ENCODE measurements at places on chromosomes 1 and 21.

DNA sequence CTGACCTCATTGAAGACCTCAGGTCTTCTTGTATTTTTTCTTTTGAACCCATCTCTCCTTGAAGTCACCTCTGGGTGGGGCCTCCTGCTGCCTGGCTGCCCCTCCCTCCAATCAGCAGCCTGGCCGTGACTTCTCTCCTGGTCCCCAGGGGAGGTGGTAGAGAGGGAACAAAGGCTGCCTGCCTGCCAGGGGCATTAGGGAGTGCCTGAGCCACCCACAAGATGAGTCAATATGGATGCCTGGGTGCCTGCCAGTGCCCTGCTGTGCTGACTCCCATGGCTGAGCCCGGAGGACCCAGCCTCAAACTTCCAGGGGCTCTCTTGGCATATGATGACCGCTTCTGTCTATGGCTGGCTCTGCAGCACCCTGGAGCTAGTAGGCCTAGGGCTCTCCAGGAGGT is 5.3 kb upstream of the CDCP2 start:
- no peak for DNase-seq

- DNase-seq: no peak
Measured at GRCh38 chr1:58695206-58695605, 4.7 kb downstream of the MYSM1 start.

- DNase-seq: no peak
Measured at GRCh38 chr1:220527279-220527907, 543 bp upstream of the MARK1 start.

- DNase-seq: no peak
Measured at GRCh38 chr1:19165501-19165900, 44.6 kb downstream of the UBR4 start.

DNA sequence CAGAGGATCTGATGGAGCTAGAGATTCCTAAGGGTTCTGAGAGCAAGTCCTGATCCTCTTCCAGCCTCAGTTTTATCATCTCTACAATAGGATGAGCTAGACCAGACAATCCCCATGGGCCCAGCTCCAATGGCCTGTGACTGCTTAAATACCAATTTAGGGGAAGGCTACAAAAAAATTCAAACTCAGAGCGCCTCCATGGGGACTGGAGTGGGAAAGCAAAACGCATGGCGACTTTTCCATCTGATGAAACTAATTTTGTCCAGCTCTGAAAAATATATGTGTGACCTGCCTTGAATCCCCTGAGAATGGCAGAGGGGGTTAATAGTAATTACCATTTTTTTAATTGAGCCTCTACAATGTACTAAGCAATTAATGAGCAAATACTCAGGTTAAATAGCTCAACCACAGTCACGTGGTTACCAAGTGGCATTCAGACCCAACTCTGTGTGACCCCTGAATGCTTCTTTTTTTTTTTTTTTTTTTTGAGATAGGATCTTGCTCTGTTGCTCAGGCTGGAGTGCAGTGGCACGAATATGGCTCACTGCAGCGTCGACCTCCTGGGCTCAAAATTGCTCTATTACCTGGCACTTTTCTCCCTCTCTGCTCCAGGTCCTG is 8.4 kb downstream of the EXTL1 start:
- no peak for DNase-seq

GRCh38 chr1:54497338-54497737 is 50.7 kb upstream of the ACOT11 start:
- DNase-seq: no peak

DNA sequence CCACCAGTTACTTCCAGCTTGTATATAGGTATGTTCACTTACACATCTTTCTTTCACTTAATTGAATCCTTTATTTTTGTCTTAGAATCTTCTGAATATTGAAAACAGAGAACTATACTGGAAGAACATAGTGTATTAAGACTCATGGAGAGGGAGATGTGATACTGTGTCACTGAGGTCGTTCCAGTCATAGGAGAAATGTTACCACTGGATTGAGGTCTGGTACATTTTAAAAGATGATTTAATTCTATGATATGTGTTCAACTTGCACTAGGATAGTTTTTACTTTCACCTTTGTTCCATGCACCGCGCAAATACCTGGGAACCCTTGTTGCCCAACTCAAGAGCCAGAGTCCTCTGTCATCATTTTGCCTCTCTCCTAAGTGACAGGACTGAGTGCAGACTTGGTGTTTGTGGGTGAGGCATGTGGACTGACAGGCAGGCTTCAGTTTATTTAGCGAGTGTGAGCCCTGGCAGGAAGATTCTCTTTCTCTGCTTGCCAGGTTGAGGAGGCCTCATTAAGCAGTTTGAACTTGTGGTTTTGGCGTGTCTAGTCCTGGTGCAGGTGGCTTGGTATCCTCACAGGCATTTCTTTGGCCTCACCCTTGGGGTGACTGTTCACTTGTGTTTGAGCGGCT is 63.7 kb downstream of the DYRK1A start:
- no peak for DNase-seq

DNA sequence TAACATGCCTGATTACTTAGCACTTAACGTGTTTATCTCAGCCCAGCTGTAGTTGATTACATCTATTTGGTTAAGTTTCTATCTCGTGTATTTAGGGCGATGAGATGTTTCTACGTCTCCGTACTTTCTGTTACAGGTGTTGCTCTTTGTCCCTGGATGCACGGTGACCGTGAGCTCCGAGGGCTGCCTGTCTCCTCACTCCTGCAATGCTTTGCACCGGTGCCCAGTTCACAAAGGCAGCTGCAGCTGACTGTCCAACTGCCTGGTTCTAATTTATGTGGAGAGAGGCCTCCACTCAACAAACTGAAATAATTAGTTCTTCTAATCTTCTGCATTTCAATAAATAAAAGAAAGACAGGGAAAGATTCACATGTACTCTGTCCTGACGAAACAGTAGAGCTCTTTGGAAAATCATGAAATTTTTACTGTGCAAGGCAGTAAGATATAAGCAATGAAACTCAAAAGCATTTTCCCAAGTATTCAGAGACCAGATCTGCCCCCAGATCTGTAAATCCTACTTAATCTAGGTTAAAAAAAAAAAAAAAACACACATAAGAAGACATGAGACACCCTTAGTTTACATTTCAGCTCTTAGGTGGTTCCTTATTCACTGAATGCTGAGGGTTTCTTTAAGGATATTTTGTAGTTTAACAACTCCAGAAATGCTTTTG is 108.2 kb downstream of the TGFBR3 start:
- no peak for DNase-seq

DNA sequence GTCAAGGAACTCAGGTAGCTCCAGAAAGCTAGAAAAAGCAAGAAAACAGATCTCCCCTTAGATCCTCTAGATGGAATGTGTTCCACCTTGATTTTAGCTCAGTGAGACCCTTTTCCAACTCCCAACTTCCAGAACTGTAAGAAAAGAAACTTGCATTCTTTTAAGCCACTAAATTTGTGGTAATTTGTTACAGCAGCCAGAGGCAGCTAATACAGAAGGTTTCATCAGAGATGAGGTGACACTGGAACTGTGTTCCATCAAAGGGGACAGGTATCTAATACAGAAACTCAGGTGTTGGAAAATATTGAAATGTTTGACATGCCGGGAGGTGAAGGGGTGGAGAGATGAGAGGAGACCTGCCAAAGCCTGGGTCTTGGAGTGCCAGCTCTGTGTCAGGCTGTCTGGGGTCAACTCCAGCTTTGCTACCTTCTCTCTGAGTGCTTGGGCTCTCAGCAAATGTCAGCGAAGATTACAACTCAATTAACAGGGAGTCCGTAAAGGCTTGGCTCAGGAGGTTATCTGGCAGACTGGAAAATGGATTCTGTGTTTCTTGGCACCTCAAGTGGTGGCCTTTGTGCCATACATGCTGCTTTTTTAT is 71.3 kb downstream of the PLPP3 start:
- DNase-seq: no peak

DNA sequence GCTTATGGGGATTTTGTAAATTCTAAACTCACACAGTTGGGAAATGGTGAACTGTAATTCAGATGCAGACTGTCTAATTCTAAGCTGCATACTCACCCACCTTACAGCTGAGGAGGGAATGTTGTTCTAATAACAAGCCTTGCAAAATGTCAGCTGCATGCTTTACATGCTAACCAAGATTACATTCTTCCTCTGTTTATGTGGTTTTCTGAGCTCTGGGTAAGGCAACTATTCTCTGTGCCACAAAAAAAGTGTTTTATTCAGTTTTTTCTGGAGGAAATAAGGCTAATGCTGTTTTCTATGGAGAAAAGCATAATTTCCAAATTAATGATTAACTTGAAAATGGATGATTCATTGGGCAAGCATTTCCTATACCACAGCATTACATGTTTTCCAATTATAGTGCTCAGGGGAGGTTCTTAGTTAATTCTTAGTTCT is 64.9 kb downstream of the RGS13 start:
- DNase-seq: no peak

GRCh38 chr1:78834201-78834741 is 172.3 kb downstream of the ADGRL4 start:
- DNase-seq: no peak

DNA sequence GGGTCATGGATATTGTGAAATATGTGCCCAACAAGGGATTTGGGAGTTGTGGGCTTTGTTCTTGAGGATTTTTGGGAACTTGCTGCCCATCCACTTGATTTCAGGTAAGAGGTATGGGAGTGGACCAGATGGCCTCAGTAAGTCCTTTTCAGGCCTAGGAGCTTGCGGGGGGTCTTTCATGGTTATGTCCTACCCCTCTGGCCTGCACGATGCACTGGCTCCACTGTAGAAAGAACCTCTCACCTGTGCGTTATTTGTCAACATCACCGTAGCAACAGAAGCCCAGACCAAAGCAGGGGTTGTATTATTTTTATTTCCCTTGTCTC is 8.6 kb downstream of the RIIAD1 start:
- DNase-seq: no peak

DNA sequence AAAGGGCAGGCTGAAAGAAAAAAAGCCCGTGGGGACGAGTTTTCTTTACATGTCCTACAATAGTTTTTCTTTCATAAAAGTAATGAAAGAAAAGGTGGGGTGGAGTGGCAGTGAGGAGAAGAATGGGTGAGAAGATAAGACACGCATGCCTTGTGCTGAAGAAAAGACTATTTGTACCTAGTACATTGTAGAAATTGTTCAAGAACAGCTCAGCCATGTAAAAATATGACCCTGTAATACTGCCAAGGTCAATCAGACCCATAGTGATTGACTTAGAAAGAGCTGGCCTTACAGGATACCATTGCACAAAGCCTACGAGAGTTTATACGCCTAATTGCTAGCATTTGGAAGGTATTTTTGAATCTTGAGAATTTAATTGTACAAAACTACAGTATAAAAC is 126.0 kb upstream of the NRIP1 start:
- no peak for DNase-seq

DNA sequence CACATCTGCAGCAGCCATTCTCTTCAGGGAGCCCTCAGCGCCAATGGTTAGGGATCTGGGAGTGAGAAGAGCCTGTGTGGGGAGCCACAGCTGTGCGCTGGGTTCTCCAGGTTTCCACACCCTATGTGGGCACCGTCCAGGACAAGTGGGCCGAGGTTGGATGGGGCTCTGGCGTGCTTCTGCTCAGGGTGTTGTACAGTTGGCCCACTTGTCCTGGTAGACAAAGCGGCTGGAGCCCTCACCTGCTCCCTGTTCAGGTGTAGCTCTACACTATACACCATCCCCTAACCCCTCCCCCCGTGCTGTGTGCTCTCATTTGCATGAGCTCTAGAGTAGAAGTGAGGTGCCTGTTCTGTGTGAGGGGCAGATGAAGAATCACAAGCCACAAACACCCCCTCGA is 12.2 kb downstream of the SH3BP5L start:
- DNase-seq: no peak

DNA sequence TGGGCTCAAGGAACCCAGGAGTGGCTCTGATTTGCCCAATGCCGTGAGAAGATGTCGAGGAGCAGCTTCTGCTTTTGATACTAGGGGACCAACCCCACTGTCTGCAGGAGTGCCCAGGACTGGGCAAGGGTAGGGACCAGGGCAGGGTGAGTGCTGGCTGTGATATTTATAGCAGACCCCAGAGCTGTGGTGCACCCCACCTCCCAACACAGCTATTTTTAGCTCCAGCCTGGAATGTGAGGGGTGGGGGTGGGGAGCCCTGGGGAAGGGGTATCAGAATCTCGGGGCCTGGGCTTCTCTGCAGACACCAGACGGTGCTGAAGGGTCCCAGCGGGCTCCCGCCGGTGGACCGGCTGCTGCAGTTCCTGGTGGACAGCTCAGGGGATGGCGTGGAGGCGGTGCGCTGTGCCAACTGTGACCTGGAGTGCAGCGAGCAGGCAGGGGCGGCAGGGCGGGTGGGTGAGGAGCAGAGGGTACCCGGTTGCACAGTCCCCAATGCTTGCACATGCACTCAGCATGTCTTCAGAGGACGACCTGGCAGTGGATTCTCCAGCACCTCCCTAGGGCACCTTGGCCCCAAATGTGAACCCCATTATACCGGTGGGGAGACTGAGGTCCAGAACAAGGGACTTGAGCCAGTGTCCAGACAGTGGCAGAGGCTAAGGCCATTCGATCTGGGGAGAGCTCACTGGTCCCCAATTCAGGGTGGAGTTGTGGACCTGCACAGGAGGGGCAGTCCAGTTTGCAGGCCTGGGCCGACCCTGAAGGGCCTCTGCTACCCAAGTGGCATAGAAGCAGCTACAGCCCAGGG is 1.4 kb downstream of the RNF207 start:
- no peak for DNase-seq

DNA sequence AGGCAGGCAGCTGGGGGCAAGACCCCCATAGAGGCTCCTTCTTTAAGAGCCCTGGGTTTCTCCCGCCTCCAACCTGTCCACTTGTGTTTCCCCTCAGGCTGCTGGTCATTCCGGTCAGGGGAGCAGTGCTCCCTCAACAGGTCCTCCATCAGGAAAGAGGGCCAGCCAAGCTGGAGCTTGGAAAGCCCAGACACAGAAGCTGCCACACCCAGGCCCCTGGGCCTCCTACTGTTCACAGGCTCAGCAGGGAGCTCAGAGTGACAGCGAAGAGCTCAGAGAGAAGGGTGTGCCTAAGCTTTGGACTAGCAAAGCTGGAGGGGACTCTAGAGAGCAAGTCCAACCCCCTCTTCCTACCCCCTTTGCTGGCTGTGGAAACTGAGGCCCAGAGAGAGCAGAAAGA is 10.3 kb upstream of the CDCP2 start:
- DNase-seq: no peak

DNA sequence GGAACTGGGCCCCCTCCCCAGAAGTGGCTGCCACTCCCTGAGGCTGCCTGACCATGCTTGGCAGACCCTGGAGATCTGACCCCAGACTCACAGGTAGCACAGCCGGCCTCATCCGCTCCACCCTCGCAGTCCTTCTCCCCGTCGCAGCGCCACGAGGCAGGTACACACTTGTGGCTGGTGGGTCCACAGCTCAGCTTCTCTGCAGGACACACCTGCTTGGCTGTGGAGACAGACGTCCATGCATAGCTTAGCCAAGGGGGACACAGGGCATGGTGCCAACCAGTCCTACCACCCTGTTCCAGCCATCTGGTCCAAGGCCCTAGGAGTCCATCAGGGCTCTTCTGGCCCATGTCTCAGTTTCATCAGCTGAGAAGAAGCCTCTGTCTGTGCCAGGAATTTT is 42.2 kb upstream of the MAGOH start:
- DNase-seq: no peak

GRCh38 chr1:159076438-159077119 is at the start of gene AIM2:
AIM2 (minus strand) TSS chr1:159076766; CDS start chr1:159073499, 3,267 bp downstream.
- DNase-seq: no peak

DNA sequence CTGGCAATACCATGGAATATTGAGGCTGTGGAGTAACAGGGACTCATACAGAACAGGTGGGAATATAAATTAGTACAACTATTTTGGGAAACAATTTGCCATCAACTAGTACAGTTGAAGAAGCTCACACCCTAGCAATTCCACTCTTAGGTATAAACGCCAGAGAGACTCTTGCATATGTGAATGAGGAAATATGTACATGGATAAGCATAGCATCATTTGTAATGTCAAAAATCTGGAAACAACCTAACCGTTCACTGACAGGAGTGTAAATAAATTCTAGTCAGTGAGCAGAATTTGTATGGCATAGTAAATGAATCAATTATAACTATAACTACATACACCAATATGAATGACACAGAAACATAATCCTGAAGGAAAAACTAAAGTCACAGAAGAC is 83.7 kb downstream of the RAB3GAP2 start:
- DNase-seq: no peak

Measured in stimulated activated CD8-positive, alpha-beta memory T cell treated with anti-CD3 and anti-CD28 coated beads, Interleukin-4, amount 100 ng/mL, for 1 hour (primary cell).